ENCODE measurements at places on chromosomes 4 and X.

DNA sequence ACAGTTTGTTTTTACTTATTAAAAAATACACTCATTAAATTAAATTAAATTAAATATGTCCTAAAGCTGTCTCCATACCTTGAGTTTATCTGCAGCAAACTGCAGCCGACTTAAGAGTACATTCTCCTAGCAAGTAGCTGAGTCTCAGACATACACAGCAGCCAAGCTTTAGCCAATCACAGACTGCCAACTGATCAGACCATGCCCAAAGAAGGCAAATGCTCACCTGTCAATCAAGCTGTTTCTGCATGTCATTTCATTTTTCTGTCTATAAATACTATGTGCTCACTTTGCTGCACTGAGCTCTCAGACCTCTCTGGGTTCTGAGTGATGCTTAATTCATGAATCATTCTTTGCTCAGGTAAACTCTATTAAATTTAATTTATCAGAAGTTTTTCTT, 280.9 kb upstream of the EPHA5 start:
- no peak for DNase-seq

GRCh38 chrX:105662248-105662647, 160.1 kb upstream of the NRK start:
- no peak for DNase-seq

DNA sequence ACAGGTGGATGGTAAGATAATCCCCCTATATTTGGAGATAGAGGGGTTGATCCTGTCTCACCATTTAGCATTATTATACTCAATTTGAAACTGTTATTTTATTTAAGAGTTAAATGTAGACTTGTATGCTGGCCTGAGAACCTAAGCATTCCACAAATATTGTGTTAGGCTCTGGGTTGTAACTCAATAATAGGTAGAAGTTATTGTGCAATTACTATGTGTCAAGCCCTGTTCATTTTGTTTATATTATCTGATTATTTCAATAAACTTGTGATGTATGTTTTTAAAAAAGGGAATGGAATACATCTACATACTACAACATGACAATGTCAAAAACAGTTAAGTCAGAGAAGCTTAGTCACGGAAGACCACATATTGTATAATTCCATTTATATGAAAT, 13.6 kb upstream of the TXK start:
- DNase-seq: no peak

DNA sequence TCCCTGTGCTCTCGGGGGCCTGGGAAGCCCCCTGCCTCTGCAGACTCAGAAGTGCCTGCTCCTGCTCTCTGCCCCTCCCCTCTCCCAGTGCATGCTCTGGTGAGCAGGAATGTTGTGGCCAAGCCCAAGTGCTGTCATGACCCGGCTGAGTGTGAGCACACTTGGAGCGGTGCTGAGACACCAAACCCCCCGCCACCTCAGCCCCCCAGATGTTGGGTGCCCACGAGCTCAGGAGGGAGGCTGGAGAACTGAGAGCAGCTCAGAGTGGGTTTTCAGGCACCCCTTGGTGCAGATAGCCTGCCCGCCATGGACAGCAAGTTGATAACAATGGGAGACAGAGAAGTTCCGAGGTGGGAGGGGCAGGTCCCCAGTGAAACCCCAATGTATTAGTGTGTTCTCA, 477.4 kb downstream of the ACTRT1 start:
- DNase-seq: no peak

GRCh38 chr4:99817309-99817890, 773 bp downstream of the DAPP1 start:
- DNase-seq: no peak

GRCh38 chrX:39802354-39802753, 295.4 kb downstream of the BCOR start:
- no peak for DNase-seq

DNA sequence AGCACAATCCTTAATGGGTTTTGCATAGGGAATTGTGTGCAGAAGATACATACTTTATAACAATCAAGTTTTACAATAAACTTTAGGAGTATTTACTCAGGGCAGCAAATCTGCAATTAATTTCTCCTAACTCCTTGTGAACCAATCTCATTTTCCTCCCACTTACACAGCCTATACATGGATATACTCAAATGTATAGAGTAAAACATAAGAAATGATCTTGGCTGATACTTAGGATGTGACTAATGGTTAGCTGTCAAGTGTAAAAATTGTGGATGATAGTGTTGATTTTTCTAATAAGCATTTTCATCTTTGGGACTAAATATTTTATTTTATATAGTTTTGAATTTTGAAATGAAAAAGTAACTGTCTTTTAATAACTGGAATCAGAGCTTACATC, 759.6 kb downstream of the GRID2 start:
- DNase-seq: no peak

- DNase-seq: no peak
Measured at GRCh38 chr4:101512416-101512815, 165.1 kb upstream of the PPP3CA start.

DNA sequence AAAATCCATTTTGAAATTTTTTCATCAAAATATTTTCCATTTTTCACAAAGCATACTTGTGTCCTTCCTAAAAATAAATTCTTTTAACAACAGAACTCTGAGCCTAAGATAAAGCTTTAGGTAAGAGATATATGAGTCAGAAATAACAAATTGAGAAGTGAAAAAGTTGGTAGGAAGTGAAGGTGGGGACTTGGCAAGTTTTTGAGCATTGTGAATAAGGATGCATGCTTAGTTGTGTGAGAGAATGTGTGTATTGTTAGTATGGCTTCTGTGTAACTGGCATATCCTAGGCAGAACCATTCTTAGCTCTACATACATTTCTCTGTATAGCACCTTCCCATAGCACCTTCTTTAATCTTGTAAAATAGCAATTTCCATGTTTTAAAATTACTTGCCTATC, 6.8 kb downstream of the ASB5 start:
- no peak for DNase-seq

GRCh38 chr4:84691800-84692199, 108.9 kb downstream of the CDS1 start:
- DNase-seq: no peak

- DNase-seq: no peak
Measured at GRCh38 chr4:143224255-143224654, 39.5 kb downstream of the USP38 start.

DNA sequence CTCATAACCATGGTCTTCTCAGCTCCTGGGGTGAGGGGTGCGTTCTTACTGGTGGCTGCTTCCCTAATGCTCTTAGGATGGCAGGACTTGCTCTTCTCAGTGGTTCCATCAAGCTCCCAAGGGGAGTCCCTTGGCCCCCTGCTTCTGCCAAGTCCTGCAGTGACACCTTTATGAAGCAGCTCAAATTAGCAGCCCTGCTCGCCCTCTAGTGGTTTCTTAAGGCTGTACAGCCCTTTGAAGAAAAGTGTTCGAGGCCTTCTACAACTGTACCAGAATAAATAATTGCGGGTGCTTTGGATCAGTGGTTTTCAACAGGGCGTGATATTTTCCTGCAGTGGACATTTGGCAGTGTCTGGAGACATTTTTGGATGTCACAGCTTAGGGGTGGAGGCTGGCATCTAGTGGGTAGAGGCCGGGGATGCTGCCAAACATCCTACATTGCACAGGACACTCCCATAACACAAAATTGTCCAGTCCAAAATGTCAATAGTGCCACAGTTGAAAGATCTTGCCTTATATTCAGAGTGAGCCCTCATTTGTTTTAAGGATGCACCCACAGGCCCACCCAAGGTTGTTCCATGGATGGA, 204.7 kb upstream of the S100G start:
- peak; percentile 73 for DNase-seq

DNA sequence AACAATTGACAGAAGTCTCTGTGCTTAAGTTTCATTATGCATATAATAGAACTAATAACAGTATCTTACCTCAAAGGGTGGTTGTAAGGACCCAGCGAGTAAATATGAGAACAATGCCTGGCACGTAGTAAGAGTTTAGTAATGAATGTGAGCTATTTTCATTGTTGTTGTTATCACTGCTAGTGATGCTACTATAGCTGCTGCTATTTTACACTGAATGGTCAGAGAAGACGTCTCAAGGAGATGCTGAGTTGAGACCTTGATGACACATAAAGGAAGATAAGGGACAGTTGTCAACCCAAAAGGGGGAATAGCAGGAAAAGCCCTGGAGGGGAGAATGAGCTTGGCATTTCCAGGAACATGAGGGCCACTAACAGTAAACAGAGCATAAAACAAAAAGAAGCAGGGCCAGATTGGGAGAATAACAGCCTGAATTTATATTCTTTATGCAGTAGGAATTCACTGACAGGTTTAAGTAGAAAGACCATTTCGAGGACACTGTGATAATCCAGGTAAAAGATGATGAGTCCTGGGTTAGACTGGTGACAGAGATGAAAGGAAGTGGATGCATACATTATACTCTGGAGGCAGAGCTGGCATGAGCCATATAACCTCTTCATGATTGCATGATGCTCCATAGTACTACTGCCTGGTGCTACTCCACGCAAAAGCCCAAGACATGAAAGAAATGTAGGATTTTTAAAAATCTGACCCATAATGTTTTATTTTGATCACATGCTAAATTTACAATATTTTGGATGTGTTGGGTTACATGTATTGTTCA, 23.1 kb downstream of the ATP8A1 start:
- DNase-seq: no peak
